ENCODE measurements at places on chromosomes 1 and 21.

DNA sequence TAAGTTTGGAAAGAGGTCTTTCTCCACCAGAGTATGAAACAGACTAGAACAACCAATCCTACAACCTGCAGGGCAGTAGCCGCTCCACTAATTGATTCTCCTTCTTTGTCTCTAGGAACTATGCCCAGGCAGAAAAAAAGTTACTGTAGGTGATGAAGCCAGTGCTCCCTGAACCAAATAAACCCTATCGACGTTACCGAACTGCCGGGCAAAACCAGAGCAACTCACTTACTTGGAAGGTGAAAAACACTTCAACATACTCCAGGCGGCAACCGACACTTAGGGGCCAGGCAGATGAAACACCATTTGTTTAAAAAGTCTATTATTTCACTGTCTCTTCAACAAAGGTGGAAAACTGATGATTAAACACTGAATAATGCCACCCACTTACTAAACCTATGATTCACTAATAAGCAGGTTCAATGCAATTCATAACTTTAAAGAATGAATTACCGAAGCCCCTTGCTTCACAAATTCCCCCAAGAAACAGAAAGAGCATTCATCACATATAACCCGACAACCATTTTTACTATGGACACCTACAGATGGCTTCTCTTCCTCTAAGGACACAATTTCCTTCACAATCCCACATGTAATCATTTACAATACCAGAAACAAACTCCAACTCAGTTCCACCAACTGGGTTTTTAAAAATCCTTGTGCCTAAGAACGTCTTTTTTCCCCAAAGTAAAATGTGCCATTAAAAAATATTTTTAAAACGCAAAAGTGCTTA is 1.6 kb downstream of the NRIP1 start:
- no peak for DNase-seq

- peak; percentile 53 for DNase-seq
Observed at GRCh38 chr1:161182214-161182613, 4.9 kb upstream of the B4GALT3 start.

- DNase-seq = no peak
Observed at GRCh38 chr1:70205071-70205433, 327 bp downstream of the LRRC40 start.

- DNase-seq = peak; percentile 14
Observed at GRCh38 chr1:185144233-185144632, 12.5 kb downstream of the TRMT1L start.

DNA sequence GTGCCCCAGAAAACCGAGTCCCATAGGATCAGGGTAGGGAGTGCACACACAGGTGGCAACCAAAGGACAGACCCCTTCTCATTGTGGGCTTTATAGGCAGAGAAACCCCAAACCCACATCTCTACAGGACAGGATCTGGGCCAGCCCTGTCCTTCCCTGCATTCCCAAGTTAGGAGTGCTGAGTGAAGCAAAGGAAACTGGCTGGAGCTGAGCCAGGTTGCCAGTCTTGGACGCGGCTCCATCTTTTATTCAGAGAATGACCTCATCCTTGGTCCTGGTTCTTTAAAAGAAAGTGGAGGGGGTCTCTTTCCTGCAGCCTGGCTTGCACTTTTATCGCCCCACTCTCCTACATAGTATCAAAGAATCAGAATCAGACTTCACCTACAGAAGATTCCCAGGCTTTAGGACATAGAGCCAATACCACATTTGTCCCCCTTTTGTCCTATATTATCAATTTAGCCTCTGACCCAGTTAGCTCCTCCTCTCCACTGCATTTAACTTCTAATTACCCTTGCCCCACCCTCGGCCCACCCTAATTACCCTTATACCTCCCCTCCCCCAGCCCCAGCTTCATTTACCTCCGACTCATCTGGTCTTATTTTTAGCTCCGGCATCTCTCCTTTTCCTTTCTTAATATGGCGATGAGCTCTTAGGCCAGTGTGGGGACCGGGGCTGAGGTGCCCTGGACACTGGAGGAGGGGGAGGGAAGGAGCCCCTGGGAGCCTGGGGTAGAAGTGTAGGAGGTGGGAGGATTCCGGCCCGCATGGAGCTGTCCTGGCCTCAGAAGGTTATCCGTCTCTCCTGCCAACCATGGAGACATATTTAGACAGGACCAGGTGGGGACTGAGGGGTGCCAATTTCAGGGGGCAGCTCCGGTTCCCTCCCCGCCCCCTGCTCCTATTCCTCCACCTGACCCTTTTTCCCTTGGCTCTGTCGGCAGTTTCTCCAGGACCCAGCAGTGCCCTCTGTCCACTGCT is at the start of gene CASQ1:
Gene CASQ1, plus strand, starts transcription at position 927 of the 977 bp plus-strand sequence. CDS start 177 bp downstream, outside the sequence.
- no peak for DNase-seq

All from trophoblast cell (in vitro differentiated cells and primary cell).